Muscle of leg (tissue), 16 donors: ENCODE measurements at places on chromosomes 16 and 17. TPM values are rescaled to one million over a fixed set of nuclear protein-coding genes. Genes with fewer than 3 reads are reported as not detected.

- H3K4me1 ChIP-seq: no peaks in the 10 kb centered on the region
- peaks cover 2% of the 10 kb centered on the region for H3K27me3 ChIP-seq
- no peaks in the 10 kb centered on the region for H3K36me3 ChIP-seq
- DNase-seq: no peak
Observed at GRCh38 chr17:2797637-2798036, 1.4 kb downstream of the RAP1GAP2 start.

DNA sequence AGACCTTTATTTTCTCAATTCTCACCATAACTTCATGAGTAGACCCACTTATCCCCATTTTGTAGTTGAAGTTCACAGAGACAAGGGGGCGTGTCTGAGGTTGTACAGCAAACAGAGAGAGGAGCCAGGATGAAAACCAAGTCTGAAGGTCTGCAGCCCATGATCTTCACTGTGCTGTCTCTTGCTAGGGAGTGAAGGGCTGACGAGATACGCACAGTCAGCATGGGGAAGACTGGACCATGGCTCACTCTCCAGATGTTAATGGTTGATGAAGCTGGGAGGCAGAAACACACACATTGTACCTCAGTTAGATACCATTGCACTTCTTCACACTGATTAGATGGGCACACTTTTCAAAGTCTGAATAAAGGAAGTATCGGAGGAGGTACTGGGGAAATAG, 5.8 kb upstream of the MT4 start:
- no peak overlapping the region for H3K4me3 ChIP-seq
- DNase-seq: no peak
- no peak overlapping the region for H3K27ac ChIP-seq

The INCA1 gene
- total RNA-seq: 0.93 TPM

GRCh38 chr17:61503961-61504360, 51.7 kb downstream of the TBX4 start:
- no peaks in the 10 kb centered on the region for H3K36me3 ChIP-seq
- H3K4me3 ChIP-seq: no peak overlapping the region
- no peak overlapping the region for H3K27ac ChIP-seq
- no peaks in the 10 kb centered on the region for H3K27me3 ChIP-seq

- peaks cover 11% of the 10 kb centered on the region for H3K4me1 ChIP-seq
- H3K27ac ChIP-seq: no peak overlapping the region
- H3K36me3 ChIP-seq: peaks cover 31% of the 10 kb centered on the region
- no peak for DNase-seq
Observed at GRCh38 chr16:21166561-21166961, 8.1 kb downstream of the LDAF1 start.
